ENCODE measurements at places on chromosomes 6 and 20. TPM values are rescaled to one million over a fixed set of nuclear protein-coding genes. Genes with fewer than 3 reads are reported as not detected.

Gene MUCL3
- total RNA-seq, result not detected

Gene ZSCAN31
- total RNA-seq, result 1.1 TPM

Gene UBE2C
- total RNA-seq, result 130 TPM

DNA sequence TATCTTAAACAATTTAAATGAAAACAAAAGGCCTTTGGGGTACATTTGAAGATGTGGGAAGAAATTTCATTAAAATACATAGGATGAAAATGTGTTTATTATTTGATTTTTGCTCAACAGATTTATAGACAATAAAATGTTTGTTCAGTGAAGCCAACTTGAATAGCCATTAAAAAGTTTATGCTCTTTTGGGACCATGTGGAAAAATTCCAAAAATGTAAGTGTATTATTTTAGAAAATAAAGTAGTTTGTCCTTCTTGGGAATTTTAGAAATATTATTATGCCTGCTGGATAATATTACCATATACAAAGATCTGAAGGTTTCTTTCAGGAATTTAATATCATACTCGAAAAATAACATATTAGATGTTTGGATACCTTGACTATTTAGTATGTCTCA is 131.3 kb downstream of the EPM2A start:
- DNase-seq, result no peak

GRCh38 chr20:54710341-54710740 is 234.9 kb downstream of the DOK5 start:
- no peak for DNase-seq

DNA sequence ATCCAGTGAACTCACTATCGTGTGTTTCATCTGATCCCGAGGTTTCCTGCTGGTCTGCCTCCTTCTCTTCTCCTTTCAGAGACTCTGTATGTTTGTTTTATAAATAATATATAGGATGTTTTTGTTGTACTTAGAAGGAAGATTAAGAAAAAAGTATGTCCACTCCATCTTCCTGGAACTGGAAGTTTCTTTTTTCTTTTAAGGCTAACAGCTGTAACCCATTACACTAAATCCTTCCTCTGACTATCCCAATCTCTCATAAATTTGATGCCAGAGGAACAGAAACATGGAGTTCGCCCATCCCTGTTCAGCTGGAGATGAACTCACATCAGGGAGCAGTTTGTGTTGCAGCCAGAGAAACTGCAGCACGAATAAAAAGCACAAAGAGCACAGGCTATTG is 20.7 kb downstream of the RIPK1 start:
- DNase-seq, result no peak
